ENCODE measurements at places on chromosomes 13 and 19. TPM values are rescaled to one million over a fixed set of nuclear protein-coding genes. Genes with fewer than 3 reads are reported as not detected.

- no peak for DNase-seq
Measured at GRCh38 chr13:98912846-98913245, 65.0 kb downstream of the DOCK9 start.

DNA sequence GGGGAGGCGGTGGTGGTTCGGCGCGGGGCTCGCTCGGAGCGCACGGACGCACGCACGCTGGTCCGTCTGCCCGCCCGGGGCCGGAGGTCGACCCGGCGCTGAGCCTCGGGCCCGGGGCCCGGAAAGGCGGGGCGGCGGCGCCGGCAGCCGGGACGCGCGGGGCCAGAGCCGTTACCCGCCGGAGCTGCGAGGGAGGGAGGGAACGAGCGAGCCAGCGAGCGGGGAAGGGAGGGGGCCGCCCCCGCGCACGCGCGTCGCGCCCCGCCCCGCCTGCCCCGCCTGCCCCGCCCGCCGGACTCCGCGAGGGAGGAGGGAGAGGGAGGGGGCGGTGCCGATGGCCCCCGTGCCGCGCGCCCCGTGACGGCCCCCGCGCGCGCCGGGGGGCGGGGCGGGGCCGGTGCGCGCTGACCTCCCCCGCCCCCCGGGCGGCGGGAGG, 15.0 kb downstream of the CIC start:
- DNase-seq = no peak

GRCh38 chr19:45772912-45773311, 3.9 kb upstream of the SIX5 start:
- no peak for DNase-seq

DNA sequence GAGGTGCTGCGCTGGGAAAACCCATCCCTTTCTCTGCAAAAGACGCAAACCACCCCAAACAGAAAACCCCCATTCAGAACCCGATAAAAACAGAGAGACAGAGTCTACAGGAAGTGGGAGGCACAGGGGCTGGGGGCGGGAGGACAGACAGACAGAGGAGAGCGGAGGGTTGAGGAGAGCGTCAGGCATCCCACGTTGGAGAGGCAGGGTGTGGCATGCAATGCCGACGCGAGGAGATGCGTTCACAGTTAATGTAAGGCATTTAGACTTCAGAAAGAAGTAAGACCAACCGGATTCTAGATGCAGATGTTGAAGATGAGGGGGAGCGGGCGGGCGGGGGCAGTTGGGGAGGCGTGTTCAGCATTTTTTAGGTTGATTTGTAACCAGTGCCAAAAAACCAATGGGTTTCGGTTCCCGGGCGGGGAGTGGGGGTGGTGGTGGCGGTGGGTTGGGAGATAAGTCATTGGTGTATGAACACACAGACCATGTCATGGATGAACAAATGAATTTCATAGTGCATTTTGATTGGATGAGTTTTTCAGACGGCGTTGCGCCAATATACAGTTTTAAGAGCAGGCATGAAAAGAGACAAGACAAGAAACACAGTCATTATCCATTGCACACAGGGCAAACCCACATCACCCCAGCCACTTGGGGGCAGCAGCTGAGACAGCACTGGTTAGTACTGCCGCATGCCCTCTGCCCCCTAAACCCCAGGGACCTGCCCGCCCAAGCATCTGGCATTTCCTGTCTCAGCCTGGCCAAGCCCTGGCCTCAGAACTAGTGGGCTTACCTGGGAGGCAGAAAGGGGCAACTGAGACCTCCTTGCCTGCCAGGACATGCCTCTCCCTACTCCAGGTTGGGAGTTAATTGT, 91.3 kb downstream of the IER2 start:
- DNase-seq = no peak

GRCh38 chr19:19750842-19751790, 18.2 kb upstream of the ZNF14 start:
- DNase-seq = no peak

- no peak for DNase-seq
Measured at GRCh38 chr19:39986643-39987042, 10.2 kb upstream of the ZNF546 start.

DNA sequence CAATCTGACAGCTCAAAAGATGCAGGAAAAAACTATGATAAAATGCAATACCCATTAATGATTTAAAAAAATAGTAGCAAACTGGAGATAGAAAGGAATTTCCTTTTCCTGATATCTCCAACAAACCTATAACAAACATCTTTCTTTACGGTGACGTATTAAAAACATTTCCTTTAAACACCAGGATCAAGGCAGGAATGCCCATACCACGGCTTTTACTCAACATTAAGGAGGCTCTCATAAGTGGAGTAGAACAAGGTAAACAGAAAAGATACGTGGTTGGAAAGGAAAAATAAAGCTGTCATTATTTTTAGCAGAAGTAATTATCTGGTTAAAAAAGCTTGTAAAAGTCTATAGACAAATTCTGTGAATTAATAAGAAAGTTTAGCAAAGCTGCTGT, 61.1 kb downstream of the MIPEP start:
- DNase-seq = no peak

- DNase-seq = no peak
Measured at GRCh38 chr19:32824191-32824751, 45.3 kb downstream of the SLC7A9 start.

GRCh38 chr19:54204767-54205468, 4.3 kb downstream of the RPS9 start:
- DNase-seq = no peak

DNA sequence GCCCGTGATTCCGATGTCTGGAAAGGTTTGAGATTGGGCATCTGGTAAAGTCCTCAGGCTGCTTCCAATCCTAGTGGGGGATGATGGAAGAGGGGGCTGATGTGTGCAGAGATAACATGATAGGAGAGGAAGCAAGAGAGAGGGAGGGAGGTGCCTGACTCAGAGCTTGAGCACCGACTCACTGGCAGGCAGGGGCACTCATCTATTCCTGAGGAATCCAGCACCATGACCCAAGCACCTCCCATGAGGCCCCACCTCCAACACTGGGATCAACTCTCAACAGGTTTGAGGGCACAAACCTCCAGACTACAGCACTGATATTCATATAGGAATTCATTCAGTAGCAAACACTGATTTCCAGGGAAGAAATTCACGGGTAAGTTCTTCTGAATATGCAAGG, 5.6 kb upstream of the SIGLEC9 start:
- no peak for DNase-seq

DNA sequence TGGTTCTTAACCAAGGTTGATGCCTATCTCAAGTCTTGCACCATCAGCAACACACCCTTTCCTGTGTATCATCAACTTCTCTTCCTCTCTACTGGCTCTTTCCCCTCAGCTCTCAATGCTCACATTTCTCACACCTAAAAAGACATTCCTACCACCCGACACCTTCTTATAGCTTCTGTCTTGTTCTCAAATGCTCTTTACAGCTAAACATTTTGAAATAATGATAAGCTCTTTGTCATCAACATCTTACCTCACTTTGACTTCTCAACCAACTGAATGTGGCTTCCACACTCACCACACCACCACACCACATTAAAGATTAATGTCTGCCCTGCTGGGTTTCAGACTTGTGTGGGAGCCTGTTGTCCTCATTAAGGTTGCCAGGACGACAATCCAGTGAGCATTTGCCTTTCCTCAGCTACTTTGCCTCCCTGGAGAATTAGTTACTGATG, 67.8 kb downstream of the RXFP2 start:
- DNase-seq = peak; percentile 22

DNA sequence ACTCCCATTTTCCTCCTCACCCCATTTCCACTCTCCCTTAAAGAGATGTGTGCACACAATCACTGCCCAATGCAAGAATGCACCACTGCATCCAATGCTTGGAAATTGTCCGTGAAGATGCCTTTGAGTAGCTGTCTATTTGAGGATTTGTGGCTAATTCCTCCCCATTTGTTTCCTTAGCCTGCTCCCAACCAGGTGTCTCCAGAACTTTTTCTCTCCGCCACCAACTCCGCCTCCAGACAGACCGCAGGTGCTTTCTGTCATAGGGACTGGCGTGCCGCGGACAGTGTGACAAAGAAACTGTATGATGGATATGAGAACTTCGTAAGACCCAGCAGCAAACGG, 461 bp upstream of the TM9SF2 start:
- no peak for DNase-seq

DNA sequence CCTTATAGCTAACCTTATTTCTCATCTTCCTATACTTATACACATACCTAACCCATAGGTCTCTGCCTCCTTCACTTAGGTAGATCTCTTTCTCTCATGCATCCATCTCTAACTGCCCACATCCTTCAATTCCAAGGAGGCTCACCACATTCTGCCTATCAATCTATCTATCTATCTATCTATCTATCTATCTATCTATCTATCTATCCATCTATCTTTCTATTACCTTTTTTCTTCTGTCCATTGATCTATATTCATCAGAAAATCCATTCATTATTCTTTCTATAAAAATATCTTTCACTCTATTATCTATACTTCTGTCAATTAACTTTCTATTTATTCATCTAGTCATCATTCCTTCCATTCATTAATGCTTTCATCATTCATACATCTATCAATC, 11.1 kb upstream of the CYP2A7 start:
- no peak for DNase-seq

- no peak for DNase-seq
Measured at GRCh38 chr19:47272448-47273312, 2.0 kb upstream of the INAFM1 start.

- DNase-seq = no peak
Measured at GRCh38 chr13:43401361-43401760, 378.0 kb downstream of the DNAJC15 start.

DNA sequence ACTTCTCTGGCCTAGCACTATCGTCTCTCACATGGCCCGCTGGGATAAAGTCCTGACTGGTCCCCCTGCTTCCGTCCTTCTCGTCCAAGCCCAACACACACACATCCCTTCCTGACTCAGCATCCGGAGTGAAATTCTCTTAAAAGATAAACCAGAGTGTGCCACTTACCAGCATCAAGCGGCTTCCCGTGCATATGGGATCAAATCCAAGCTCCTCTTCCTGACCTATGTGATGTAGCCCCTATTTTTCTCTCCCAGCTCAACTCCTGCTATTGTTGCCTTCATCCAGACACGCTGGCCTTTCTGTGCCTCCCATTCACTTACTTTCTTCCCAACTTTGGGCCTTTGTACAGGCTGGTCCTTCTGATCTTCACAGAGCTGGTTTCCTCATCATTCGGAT, 530.4 kb downstream of the DIAPH3 start:
- no peak for DNase-seq

GRCh38 chr13:114019367-114019766, 45.5 kb upstream of the C13orf46 start:
- DNase-seq = no peak

DNA sequence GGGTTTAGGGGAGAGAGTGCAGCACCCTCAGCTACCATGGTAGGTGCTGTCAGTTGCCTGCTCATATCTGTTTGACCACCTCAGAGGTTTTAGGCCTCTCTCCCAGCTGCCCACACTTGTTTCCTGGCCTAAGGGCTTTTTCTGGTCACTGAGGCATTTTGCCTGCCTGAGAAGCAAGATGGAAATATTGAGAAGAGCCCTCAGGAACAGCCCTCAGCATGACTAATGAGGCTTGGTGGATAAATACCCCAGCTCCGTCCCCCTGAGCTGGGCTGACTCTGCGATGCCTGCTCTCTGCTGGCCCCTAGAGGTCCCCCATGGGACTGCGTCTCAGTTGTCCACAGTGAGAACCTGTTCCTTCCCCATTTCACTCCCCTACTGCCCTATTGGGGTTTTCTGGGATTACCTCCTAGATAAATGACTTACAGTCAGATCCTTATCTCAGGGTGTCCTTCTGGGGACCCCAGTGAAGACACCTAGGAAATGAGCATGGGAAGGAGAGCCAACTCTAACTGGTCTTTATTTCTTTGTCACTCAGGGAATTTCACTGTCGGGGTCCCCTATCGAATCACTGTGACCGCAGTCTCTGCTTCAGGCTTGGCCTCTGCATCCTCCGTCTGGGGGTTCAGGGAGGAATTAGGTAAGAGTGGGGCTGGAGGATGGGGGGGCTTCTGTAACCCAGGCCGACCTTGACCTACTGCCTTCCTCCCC, 13.3 kb downstream of the PALM3 start:
- DNase-seq = no peak

DNA sequence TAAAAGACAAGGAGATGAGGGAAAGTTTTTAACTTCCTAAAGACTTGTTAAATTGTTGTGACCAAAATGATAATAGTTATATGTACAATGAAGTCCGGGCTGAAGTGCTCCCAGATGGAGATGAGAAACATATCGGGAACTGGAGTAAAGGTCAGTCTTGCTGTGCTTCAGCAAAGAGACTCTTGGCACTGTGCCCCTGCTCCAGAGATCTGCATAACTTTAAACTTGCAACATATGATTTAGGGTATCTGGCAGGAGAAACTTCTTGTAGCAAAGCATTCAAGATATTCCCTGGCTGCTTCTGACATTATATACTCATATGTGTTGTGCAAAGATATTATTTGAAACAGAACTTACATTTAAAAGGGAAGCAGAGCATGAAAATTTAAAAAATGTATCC, 786.6 kb upstream of the SLITRK6 start:
- peak; percentile 47 for DNase-seq

GRCh38 chr13:49995625-49996101, 1.2 kb upstream of the TRIM13 start:
- no peak for DNase-seq

- no peak for DNase-seq
Measured at GRCh38 chr19:5943623-5944022, 29.6 kb downstream of the CAPS start.

Gene ZNF91
- total RNA-seq = 27.8 TPM

Gene KLK10
- total RNA-seq = 0.60 TPM

Gene ZNF577
- 3.0 TPM for total RNA-seq

Gene RFX1
- total RNA-seq = 11.6 TPM

Gene SH2D3A
- 5.1 TPM for total RNA-seq

Gene ZNF560
- total RNA-seq = 0.15 TPM

Gene ZNF177
- not detected for total RNA-seq

Gene DAPK3
- 217 TPM for total RNA-seq

Gene SMAD9
- 9.3 TPM for total RNA-seq

Gene CGB1
- total RNA-seq = not detected

Gene PNMA8A
- 15.4 TPM for total RNA-seq

Gene CYSLTR2
- not detected for total RNA-seq

Gene CD22
- not detected for total RNA-seq

Gene ACER1
- not detected for total RNA-seq

Gene CBY2
- total RNA-seq = not detected
